ENCODE measurements at places on chromosomes 6 and 20.

GRCh38 chr20:50464725-50465650 lies 45.2 kb upstream of the PTPN1 start:
- DNase-seq: no peak

GRCh38 chr6:6714953-6715352 lies 126.4 kb downstream of the LY86 start:
- no peak for DNase-seq

DNA sequence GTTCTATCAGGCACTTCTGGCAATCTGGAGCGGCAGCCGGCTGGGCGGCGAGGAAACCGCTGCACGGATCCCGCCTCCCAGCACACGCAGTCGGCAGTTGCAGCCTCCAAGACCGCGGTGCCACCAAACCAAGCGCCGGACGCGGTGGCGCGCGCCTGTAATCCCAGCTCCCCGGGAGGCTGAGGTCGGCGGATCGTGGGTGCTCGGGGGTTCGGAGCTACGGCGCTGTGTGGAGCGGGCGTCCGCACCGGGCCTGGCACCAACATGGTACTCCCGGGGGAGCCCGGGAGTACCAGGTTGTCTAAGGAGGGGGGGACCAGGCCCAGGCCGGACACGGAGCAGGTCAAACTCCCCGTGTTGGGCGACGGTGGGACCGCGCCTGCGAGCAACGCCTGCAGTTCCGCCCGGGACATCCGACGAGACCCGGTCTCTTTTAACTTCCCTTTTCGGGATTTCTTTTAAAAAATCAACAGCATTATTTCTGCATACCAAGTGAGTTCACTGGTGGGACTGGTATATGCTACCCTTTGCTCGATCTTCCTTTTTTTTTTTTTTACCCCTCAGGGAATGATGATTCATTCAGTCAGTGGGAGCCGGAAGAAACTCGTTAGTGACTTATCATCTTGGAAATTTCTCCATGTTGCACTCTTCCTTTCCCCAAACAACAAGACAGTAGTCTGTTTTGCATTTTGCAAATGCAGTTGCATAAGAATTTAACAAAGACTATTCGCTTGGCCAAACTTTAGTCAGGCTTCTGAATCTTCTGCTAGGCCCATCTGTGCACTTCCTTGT lies 27.6 kb downstream of the ZNF311 start:
- no peak for DNase-seq

- DNase-seq: no peak
These were observed 40.9 kb downstream of the GMPR start for GRCh38 chr6:16279243-16279642.

DNA sequence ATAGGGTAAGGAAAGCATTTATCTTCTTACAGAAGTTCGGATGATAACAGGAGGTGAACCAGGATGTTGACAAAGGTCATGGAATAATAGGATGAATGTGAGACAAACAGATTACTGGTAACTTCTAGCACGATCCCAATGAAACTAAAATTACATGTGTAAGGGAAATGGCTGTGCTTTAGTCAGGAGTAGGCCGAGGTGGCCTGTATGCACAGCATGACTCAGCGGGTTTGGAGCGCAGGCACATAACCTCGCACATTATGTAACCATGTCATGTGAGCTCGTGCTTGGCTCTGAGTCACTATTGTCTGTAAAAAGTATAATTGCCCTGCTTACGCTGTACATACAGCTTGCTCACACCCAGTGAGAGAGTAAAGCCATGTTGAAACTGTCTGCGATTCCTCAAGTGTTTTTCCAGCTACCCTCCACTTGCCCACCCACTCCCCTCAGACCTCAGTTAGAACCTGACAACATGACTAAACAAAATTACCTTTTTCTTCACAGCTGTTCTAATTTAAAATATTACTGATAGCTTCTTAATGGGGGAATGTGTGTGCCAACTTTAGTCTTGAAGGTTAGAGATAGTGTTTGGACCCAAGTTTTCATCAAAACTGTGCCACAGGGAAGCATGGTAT lies 8.2 kb downstream of the CYB5R4 start:
- DNase-seq: no peak

- no peak for DNase-seq
These were observed 79.0 kb downstream of the NRSN1 start for GRCh38 chr6:24205020-24205492.

DNA sequence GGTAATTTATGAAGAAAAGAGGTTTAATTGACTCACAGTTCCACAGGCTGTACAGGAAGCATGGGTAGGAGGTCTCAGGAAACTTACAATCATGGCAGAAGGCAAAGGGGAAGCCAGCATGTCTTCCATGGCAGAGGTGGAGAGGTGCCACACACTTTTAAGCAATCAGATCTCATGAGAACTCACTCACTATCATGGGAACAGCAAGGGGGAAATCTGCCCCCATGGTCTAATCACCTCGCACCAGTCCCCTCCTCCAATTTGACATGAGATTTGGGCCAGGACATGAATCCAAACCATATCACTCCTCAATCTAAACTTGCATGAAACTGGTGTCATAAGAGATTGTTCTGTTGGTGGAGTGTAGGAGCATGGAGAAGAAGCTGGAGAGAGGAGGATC lies 51.6 kb upstream of the CCN6 start:
- DNase-seq: no peak

DNA sequence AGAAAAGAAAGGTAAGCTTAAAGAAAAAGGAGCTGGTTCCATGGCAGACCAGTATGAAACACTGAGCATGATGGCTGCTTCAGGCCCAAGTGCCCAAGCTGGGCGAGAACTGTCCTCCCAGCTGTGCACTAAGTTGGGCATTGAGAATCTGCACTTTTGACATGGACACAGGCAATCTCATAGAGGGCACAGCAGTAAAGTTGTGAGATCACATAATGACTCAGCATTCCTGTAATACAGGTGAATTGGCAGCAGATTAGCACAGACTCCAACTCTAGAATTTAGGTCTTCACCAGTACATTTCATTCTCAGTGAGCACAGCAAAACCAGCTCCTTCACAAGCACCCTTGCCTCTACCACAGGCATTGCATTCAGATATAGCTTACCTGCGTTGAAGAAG lies 343.4 kb downstream of the PKHD1 start:
- no peak for DNase-seq

DNA sequence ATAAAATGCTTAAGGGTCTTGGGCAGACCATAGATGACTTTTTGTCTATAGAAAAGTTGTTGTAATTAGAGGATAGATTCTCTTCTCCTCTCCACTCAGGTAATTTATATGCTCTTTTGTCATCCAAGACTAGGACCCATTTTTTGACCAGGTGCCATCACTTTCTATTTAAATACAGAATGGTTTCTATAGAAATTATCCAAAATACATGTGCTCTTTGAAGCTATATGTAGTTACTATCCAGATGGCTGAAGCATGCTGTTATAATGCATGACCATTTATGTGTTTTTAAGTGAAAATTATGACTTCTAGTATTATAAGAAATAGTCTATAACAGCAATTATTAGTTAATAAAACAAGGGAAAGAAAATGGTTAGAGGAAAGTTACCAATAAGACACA lies 3.0 kb upstream of the MLIP start:
- no peak for DNase-seq

GRCh38 chr6:151493804-151494234 lies at the start of gene CCDC170:
TSS of gene CCDC170 (plus strand) at chr6:151494017. CDS start at chr6:151494129, 112 bp downstream.
- DNase-seq: no peak

GRCh38 chr6:112366695-112367553 lies 19.8 kb downstream of the RFPL4B start:
- no peak for DNase-seq

DNA sequence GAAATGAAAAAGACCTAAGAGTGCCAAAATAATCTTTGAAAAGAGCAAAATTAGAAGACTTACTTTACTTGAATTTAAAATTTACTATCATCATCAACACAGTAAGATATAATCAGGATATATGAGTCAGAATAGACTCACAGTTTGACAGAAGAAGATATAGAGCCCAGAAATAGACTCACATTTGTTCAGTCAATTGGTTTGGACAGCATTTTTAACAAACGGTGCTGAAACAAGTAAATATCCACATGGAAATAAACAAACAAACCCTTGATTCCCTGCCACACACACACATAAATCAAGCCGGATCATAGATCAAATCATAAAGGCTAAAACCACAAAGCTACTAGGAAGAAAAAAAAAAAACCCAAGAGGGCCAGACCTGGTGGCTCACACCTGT lies 291.1 kb downstream of the ADGRG6 start:
- DNase-seq: no peak

DNA sequence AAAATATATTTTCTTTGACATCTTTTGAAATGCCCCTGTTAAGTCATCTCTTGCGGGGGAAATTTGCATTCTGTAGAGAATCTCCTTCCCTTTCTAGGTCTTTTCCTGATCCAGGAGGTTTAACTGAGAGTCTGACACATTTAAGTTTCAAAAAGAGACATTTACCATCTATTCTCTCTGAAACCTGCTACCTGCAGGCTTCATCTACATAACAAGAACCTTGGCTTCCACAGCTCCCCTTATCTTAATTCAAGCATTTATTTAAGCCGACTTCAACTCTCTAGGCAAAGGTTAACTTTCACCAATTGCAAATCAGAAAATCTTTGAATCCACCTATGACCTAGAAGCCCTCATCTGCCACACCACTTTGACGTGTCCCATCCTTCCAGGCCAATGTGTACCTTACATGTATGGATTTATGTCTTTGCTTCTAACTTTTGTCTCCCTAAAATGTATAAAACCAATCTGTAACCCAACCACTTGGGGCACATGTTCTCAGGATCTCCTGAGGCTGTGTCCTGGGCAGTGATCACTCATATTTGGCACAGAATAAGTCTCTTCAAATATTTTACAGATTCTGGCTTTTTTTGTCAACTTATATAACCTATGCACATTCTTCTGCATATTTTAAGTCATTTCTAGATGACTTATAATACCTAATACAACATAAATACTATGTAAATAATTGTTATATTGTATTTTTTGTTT lies 666.7 kb downstream of the UTRN start:
- DNase-seq: no peak

GRCh38 chr6:11007715-11008608 lies 36.1 kb downstream of the ELOVL2 start:
- no peak for DNase-seq

- DNase-seq: no peak
These were observed 75.6 kb upstream of the RNF24 start for GRCh38 chr20:4090756-4091489.

DNA sequence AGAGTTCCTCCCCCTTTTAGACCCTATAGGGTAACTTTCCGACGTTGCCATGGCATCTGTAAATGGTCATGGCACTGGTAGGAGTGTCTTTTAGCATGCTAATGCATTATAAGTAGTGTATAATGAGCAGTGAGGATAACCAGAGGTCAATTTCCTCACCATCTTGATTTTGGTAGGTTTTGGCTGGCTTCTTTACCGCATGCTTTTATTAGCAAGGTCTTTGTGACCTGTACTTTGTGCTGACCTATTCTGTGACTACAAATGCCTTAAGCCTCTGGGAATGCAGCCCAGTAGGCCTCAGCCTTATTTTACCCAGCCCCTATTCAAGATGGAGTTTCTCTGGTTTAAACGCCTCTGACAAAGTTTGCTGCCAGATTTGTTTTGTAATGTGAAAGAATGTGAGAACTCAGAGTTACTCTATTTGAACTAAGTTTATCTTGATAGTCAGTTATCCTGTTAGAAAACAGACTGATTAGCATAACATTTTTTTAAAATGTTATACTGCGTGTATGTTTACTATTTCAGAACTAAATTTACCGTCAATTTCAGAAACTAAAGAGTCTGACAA lies 111.3 kb upstream of the PRSS16 start:
- no peak for DNase-seq

DNA sequence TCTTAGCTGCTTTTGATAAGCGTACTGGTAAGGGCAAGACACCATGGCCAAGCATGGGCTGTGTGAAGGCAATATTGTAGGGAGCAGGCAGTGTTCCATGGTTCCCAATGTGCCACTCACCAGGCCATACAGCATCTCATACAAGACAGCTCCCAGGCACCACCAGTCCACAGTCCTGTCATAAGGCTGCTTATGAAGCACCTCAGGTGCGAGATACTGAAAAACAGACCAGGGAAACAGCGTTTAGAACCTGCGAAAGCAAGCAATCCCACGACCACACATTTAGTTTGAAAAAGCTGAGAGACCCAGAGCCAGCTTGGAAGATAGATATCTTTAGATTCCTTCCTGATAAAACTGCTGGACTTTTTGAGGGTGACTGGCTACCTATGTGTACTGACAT lies 119.1 kb upstream of the SLC2A12 start:
- DNase-seq: no peak

GRCh38 chr6:134168590-134169208 lies 116.3 kb upstream of the SLC2A12 start:
- no peak for DNase-seq

DNA sequence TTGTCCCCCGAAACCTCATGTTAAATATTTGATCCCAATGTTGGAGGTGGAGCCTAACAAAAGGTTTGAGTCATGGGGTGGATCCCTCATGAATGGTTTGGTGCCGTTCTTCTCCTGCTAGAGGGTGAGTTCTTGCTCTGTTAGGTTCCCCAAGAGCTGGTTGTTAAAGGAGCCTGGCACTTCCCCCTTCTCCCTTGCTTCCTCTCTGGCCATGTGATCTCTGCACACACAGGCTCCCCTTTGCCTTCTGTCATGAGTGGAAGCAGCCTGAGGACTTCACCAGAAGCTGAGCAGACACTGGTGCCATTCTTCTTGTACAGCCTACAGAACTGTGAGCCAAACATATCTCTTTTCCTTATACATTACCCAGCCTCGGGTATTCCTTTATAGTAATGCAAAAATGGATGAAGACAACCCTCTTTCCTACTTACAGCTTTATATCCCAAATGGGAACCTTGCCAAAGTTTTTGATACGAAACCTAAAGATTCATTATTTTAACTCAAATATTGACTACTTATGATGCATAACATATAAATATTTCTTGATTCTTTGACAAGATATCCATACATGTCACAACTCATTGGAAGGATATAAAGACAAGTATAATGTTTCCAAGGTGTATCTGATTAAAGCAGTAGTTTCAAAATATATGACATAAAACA lies 61.0 kb downstream of the RNF182 start:
- DNase-seq: no peak

- DNase-seq: no peak
These were observed 53.9 kb upstream of the TAGAP start for GRCh38 chr6:159098636-159099106.
